Pancreas (tissue), 10 donors: ENCODE measurements at places on chromosomes 4 and X.

DNA sequence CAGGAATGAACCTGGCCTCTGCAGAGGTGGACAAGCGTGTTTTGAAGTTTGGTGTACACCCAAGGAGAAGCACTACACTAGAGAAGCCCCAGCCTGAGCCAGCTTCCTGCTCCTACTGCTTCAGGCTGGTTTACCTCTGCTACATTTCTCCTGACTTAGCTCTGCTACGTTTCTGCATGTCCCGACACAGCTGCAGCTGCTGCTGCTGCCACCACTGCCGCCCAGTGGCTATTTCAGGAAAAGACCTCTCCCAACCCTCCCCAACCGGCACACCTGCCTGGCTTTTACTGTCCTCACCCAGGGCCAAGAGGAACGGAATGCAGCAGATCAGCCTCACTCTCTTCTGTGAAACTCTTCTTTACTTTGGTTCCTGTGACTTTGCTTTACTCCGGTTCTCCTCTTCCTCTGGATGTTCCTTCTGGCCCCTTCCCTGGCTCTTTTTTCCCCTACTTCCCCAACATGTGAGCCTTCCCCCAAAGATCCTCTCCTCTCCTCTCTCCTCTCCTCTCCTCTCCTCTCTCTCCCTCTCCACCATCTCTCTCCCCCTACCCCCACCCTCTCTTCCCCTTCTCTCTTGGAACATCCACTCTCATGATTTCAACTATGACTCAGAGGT lies 3.1 kb upstream of the P2RY4 start:
- no peaks in the 10 kb centered on the region for H3K4me1 ChIP-seq
- H3K27me3 ChIP-seq: no peaks in the 10 kb centered on the region
- no peaks in the 10 kb centered on the region for H3K36me3 ChIP-seq

GRCh38 chr4:112279025-112279881 lies 6.5 kb downstream of the TIFA start:
- H3K4me1 ChIP-seq: peaks cover 14% of the 10 kb centered on the region
- H3K4me3 ChIP-seq: no peak overlapping the region
- no peak for DNase-seq
- H3K27me3 ChIP-seq: no peaks in the 10 kb centered on the region
- H3K27ac ChIP-seq: no peak overlapping the region

DNA sequence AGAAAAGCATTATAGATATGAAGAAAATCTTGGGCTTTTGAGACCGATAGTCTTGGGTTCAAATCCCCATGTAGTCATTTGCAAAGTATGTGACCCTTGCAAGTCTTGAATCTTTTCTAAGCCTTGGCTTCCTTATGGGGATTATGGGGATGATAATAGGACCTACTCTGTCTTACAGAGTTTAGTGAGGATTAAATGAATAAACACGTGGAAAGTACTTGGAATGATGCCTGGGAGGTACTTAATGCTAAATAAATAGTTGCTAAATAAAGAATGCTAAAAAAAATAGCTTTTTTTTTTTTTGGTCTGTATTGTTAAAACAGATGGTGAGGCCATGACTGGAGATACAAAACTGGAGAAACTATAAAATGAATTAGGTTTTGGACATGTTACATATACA lies 292.7 kb downstream of the GPAT3 start:
- H3K27ac ChIP-seq: no peak overlapping the region
- DNase-seq: no peak
- H3K4me1 ChIP-seq: no peaks in the 10 kb centered on the region

DNA sequence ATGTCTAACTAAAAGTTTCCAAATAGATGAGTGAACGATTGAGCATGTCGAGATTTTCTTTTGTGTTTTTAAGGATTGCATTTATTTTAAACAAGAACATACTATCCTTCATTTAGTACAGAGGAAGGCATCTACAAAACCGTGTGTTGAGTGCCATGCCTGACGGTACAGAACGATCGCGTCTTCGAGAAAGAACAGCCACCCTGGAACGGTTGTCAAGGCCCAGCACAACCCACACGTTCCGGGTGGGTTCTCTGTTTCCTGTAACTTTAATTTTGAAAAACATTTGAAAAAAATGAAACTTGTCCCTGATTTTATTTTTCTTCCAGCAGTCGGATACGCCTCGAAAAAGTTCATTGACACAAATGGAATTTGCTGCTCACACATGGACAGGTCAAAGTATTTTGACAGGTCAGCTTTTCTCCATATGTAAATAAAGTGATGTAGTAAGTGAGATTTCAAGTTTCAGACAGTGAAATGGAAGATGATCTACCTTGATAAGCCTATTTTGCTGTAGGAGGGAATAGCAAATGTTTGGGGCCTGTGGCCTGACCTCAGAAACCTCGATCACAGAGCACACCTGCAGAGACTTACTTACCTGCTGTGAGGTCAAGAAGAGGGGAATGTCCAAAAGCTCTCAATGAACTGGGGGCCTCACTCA lies 24.4 kb upstream of the CYP4V2 start:
- no peaks in the 10 kb centered on the region for H3K36me3 ChIP-seq
- no peak for DNase-seq
- H3K27ac ChIP-seq: no peak overlapping the region
- no peak overlapping the region for H3K4me3 ChIP-seq
- H3K27me3 ChIP-seq: no peaks in the 10 kb centered on the region

DNA sequence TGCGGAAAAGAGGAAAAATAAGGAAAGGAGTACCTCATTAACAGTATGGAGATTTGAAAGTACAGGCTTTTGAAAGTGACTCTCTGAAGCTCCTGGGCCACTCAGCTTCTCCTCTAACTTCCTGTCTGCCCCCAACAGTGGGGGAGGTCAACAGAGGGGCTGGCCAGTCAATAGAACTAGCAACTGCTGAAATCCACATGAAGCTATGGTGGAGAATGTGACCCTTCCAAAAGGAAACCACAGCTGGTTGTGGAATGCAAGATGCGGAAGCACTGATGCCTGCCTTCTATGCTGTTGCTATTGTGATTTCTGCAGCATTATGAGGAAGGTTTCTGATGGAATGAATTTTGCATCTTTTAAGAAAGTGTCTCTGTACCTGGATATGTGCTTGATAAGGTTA lies 2.4 kb downstream of the CORIN start:
- H3K4me3 ChIP-seq: no peak overlapping the region
- H3K27me3 ChIP-seq: no peaks in the 10 kb centered on the region
- H3K36me3 ChIP-seq: no peaks in the 10 kb centered on the region
- H3K27ac ChIP-seq: no peak overlapping the region
